Type B pancreatic cell (in vitro differentiated cells): ENCODE measurements at places on chromosomes 2 and 18. TPM values are rescaled to one million over a fixed set of nuclear protein-coding genes. Genes with fewer than 3 reads are reported as not detected.

Gene CYP27A1
- total RNA-seq, result 6.5 and 6.9 TPM in 2 replicates

Gene MC5R
- total RNA-seq, result not detected in 2 replicates

Gene FTCDNL1
- total RNA-seq, result 0.95 and 1.3 TPM in 2 replicates

Gene SLC9A4
- 3.1 and 7.9 TPM in 2 replicates for total RNA-seq

Gene GDF7
- total RNA-seq, result 0.31 and 24.3 TPM in 2 replicates

Gene STPG4
- 0.36 TPM in 1 of 2 replicates, not detected in the other for total RNA-seq

Gene BMP10
- total RNA-seq, result 0.36 TPM in 1 of 2 replicates, not detected in the other

Gene LRRC30
- not detected in 2 replicates for total RNA-seq

Gene UGT1A4
- total RNA-seq, result not detected in 2 replicates

Gene NAT8
- 0.40 TPM in 1 of 2 replicates, not detected in the other for total RNA-seq

Gene DTNA
- total RNA-seq, result 8.6 and 23.6 TPM in 2 replicates

Gene DNAH7
- total RNA-seq, result 1.4 and 7.5 TPM in 2 replicates

Gene ALLC
- total RNA-seq, result not detected in 2 replicates

Gene CCL20
- 1.7 and 3.2 TPM in 2 replicates for total RNA-seq

Gene RAPGEF4
- 4.3 and 4.4 TPM in 2 replicates for total RNA-seq

Gene ANKRD30B
- not detected in 2 replicates for total RNA-seq

Gene CTLA4
- not detected in 2 replicates for total RNA-seq

Gene RAD51AP2
- 0.12 TPM in 2 replicates for total RNA-seq

Gene CD8B2
- total RNA-seq, result 0.31 TPM in 2 replicates

Gene MBOAT2
- total RNA-seq, result 53.0 and 60.8 TPM in 2 replicates
